ENCODE measurements at places on chromosomes 4 and X.

DNA sequence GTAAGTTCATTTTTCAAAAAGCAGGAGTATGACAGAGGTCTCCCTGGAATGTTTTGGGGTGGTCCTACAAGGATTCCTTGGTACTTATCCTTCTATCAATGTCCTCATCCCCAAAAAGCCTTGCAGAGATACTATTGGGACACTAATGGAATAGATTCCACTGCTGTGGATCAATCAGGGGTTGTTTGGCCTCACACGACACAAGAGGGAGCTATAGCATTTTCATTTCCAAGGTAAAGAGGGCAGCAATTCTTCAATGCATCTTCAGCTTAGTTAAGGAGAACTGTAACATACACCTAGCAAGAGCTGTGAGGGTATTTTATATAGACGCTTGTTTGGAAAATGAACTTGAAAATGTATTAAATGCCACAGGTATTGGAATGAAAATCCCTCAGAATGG is 50.9 kb downstream of the USP26 start:
- no peak for DNase-seq
- no peaks in the 10 kb centered on the region for H3K27me3 ChIP-seq
- H3K36me3 ChIP-seq: no peaks in the 10 kb centered on the region
- no peak overlapping the region for H3K27ac ChIP-seq
- no peak overlapping the region for H3K4me3 ChIP-seq

GRCh38 chrX:154380153-154380552 is 1.1 kb downstream of the EMD start:
- no peaks in the 10 kb centered on the region for H3K27me3 ChIP-seq
- DNase-seq: no peak
- peak overlapping the region; percentile 85 for H3K4me3 ChIP-seq
- no peaks in the 10 kb centered on the region for H3K36me3 ChIP-seq

DNA sequence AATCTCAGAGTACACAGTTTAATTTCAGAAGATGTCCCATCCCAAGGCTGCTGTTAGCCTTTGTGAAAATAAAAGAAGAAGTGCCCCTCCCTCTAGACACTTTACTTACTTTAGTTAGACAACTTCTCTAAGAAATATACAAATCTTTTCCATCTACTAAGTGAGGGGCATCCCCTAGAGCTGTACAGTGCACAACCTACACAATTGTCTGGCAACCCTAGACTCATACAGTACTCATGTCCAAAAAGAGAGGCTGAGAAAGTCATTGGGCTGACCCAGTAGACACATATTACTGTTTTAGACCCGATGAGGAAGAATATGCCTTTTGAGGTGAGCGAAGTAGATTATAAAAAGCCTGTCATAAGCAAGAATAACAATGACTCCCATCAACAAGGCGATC is 297.6 kb downstream of the IDS start:
- H3K27me3 ChIP-seq: no peaks in the 10 kb centered on the region
- no peaks in the 10 kb centered on the region for H3K4me1 ChIP-seq
- H3K27ac ChIP-seq: no peak overlapping the region
- no peak for DNase-seq
- no peaks in the 10 kb centered on the region for H3K36me3 ChIP-seq
- H3K4me3 ChIP-seq: no peak overlapping the region

DNA sequence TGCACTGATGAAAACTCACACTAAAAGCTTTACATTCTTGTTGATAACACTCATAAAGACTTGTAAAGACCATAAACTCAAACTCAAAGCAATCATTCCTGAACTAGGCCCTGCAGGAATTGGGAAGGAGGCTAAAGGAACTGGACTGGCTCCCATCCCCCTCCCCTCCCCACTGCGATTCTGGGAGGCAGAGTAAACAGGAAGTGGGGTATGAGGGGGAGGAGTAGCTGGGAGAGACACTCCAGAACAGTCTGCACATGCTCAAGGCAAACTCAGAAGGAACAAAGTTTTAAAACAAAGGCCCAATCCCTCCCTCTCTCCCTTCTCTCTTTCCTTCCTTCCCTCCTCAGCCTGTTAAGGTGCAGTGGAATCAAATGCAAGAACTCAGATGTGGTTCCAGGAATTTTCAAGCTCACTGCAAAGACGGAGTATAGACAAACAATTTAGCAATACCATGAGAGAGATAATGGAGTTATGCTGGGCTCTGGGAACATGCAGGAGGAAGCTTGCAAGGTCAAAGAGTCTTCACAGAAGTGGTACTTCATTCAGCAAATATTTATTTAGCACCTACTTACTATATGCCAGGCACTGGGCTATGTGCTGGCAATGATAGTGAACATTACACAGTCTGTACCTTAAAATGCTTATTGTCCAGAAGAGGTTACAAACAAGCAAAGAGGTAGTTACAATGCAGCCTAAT is 15.9 kb downstream of the MID1IP1 start:
- H3K27me3 ChIP-seq: no peaks in the 10 kb centered on the region
- no peaks in the 10 kb centered on the region for H3K36me3 ChIP-seq
- H3K4me1 ChIP-seq: peaks cover 6% of the 10 kb centered on the region
- no peak for DNase-seq
- no peak overlapping the region for H3K4me3 ChIP-seq
- H3K27ac ChIP-seq: no peak overlapping the region

DNA sequence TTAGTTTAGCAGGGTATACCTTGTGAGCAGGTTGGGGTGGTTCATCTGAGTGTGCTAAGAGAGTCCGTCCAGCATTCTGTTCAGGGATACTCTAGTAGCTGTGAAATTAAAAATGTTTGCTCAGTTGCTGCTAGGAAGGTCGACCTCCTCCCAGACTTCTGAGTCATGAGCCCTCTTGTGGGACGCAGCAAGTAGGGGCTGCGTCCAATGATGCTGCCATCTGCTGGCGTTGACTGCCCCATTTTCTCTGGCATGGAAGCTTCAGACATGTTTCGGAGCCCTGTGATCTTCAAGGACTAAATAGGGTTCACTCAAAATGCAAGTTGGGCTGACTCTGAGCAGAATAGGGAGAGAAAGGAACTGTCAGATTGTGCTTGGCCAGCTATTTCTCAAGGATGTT is 201.0 kb upstream of the ARSJ start:
- DNase-seq: no peak
- no peak overlapping the region for H3K27ac ChIP-seq
- no peaks in the 10 kb centered on the region for H3K36me3 ChIP-seq
- no peak overlapping the region for H3K4me3 ChIP-seq
- H3K4me1 ChIP-seq: no peaks in the 10 kb centered on the region

DNA sequence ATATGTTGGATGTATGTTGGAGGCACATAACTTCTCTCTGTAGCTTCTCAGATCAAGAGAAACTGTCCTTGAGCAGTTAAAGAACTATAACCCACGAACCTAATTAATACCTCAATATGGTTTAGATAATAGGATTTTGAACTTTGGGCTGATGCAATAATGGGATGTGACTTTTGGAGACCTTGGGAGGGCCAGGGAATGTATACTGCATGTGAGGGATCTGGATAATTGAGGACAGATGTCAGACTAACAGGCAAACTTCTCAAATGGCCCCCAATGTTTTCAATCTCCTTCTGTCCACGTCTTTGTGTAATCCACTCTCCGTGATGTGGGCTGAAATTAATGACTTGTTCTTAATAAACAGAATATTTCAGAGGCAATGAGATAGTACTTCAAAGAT is 202.2 kb upstream of the FAT4 start:
- H3K4me1 ChIP-seq: no peaks in the 10 kb centered on the region
- no peak overlapping the region for H3K4me3 ChIP-seq
- no peak for DNase-seq

- no peak overlapping the region for H3K4me3 ChIP-seq
- H3K27me3 ChIP-seq: no peaks in the 10 kb centered on the region
- DNase-seq: no peak
- no peaks in the 10 kb centered on the region for H3K36me3 ChIP-seq
- H3K27ac ChIP-seq: no peak overlapping the region
- no peaks in the 10 kb centered on the region for H3K4me1 ChIP-seq
Measured at GRCh38 chr4:134540588-134540987, 339.0 kb upstream of the PABPC4L start.

- H3K4me1 ChIP-seq: peaks cover 13% of the 10 kb centered on the region
- no peak for DNase-seq
- no peaks in the 10 kb centered on the region for H3K36me3 ChIP-seq
- no peak overlapping the region for H3K4me3 ChIP-seq
Measured at GRCh38 chr4:169063441-169063840, 53.4 kb upstream of the CBR4 start.

- no peak overlapping the region for H3K4me3 ChIP-seq
- no peaks in the 10 kb centered on the region for H3K36me3 ChIP-seq
- H3K27ac ChIP-seq: no peak overlapping the region
Measured at GRCh38 chrX:11367609-11368430, 74.6 kb downstream of the AMELX start.

GRCh38 chrX:117919755-117920154 is 196.9 kb downstream of the KLHL13 start:
- no peaks in the 10 kb centered on the region for H3K36me3 ChIP-seq
- no peak overlapping the region for H3K4me3 ChIP-seq
- no peak for DNase-seq
- H3K4me1 ChIP-seq: no peaks in the 10 kb centered on the region
- H3K27ac ChIP-seq: no peak overlapping the region

DNA sequence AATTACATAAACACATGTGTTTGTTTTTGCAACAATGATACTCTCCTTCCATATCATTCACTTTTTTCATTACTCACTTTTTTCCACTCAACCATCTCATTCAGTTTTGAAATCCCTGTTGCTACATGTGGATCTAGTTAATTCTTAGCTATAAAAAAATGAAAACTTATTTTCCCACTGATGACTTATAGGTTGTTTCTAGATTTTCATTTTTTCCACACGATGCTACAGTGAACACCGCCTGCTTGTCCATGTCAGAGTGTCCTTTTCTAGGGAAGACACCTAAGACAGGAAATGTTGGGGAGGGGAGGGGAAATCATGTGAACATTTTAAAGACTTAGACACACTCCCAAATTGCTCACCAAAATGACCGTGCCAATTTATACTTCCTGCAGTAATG is 70.2 kb downstream of the SUPT20HL2 start:
- no peak overlapping the region for H3K27ac ChIP-seq
- no peak for DNase-seq
- peaks cover 12% of the 10 kb centered on the region for H3K4me1 ChIP-seq
- H3K27me3 ChIP-seq: no peaks in the 10 kb centered on the region
- H3K4me3 ChIP-seq: no peak overlapping the region

DNA sequence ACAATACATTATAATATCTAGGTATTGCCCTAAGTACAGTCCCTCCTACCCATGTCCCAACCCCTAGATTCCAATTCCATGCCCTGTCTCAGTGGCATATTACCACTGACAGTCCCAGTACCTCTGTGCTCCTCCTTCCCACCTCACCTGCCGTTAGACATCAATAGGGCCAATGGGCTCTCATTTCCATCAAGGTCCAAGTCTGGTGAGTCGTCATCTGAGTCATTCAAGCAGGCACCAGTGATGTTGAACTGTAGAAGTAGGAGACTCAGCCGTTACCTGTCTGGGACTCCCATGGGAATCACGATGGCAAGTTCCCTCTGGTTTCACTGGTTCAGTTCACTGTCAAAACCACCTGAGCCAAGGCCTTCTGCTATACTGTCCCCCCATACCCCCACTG is 51.7 kb downstream of the PHF8 start:
- H3K4me3 ChIP-seq: no peak overlapping the region
- H3K36me3 ChIP-seq: no peaks in the 10 kb centered on the region
- H3K4me1 ChIP-seq: no peaks in the 10 kb centered on the region
- no peaks in the 10 kb centered on the region for H3K27me3 ChIP-seq

GRCh38 chrX:75301060-75301459 is 27.2 kb downstream of the UPRT start:
- no peaks in the 10 kb centered on the region for H3K4me1 ChIP-seq
- H3K27me3 ChIP-seq: no peaks in the 10 kb centered on the region
- H3K4me3 ChIP-seq: no peak overlapping the region
- no peak for DNase-seq
- H3K36me3 ChIP-seq: peaks cover 25% of the 10 kb centered on the region
- H3K27ac ChIP-seq: no peak overlapping the region

GRCh38 chr4:158130204-158130603 is 42.6 kb downstream of the GASK1B start:
- no peaks in the 10 kb centered on the region for H3K36me3 ChIP-seq
- H3K27me3 ChIP-seq: no peaks in the 10 kb centered on the region
- H3K4me3 ChIP-seq: no peak overlapping the region

GRCh38 chrX:9604111-9604907 is 139.5 kb downstream of the TBL1X start:
- no peaks in the 10 kb centered on the region for H3K4me1 ChIP-seq
- DNase-seq: no peak
- no peaks in the 10 kb centered on the region for H3K36me3 ChIP-seq
- no peak overlapping the region for H3K4me3 ChIP-seq
- no peaks in the 10 kb centered on the region for H3K27me3 ChIP-seq

DNA sequence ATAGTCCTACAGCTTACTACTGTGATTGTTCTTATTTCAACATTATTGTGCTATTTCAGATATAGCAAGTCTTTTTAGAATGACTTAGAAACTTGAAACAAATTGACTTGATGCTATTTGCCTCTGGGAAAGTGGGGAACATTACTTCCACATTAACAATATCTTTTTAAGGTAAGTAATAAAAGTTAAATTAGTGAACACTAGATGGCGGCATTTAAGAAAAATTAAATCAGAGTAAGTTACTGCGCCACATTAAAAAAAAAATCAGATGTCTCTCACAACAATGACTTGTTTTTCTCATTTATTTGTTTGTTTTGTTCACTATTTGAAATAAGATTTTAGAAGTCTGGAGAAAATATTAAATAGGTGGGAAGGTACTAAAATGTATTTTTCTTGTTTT is 1026.9 kb upstream of the SLIT2 start:
- H3K4me1 ChIP-seq: no peaks in the 10 kb centered on the region
- no peak overlapping the region for H3K4me3 ChIP-seq
- no peak overlapping the region for H3K27ac ChIP-seq
- DNase-seq: no peak
- H3K36me3 ChIP-seq: no peaks in the 10 kb centered on the region

- H3K4me3 ChIP-seq: no peak overlapping the region
- DNase-seq: no peak
- no peak overlapping the region for H3K27ac ChIP-seq
- no peaks in the 10 kb centered on the region for H3K36me3 ChIP-seq
Measured at GRCh38 chrX:103446665-103447302, 70.4 kb downstream of the BEX3 start.

- no peaks in the 10 kb centered on the region for H3K27me3 ChIP-seq
- H3K27ac ChIP-seq: no peak overlapping the region
- no peak for DNase-seq
- no peaks in the 10 kb centered on the region for H3K36me3 ChIP-seq
- H3K4me1 ChIP-seq: no peaks in the 10 kb centered on the region
Measured at GRCh38 chr4:149702414-149703293, 113.0 kb downstream of the IQCM start.

GRCh38 chrX:21885568-21885967 is 29.8 kb downstream of the YY2 start:
- no peak overlapping the region for H3K27ac ChIP-seq
- no peak overlapping the region for H3K4me3 ChIP-seq
- H3K4me1 ChIP-seq: no peaks in the 10 kb centered on the region
- H3K27me3 ChIP-seq: no peaks in the 10 kb centered on the region
- no peaks in the 10 kb centered on the region for H3K36me3 ChIP-seq

- no peak for DNase-seq
- H3K4me1 ChIP-seq: no peaks in the 10 kb centered on the region
- no peak overlapping the region for H3K27ac ChIP-seq
- H3K36me3 ChIP-seq: no peaks in the 10 kb centered on the region
- H3K4me3 ChIP-seq: no peak overlapping the region
Measured at GRCh38 chr4:60759518-60760245, 440.4 kb upstream of the ADGRL3 start.

- H3K36me3 ChIP-seq: no peaks in the 10 kb centered on the region
- H3K4me3 ChIP-seq: no peak overlapping the region
- H3K4me1 ChIP-seq: no peaks in the 10 kb centered on the region
- H3K27me3 ChIP-seq: no peaks in the 10 kb centered on the region
- no peak for DNase-seq
Measured at GRCh38 chr4:177809791-177810190, 367.6 kb upstream of the AGA start.

All from esophagus squamous epithelium (tissue), 5 donors.